ENCODE measurements at places on chromosomes 3 and 15.

- no peak for DNase-seq
Measured at GRCh38 chr15:68921926-68922325, 8.4 kb upstream of the SPESP1 start.

GRCh38 chr3:134610432-134611385 is 40.1 kb downstream of the KY start:
- no peak for DNase-seq

- DNase-seq, result no peak
Measured at GRCh38 chr3:58151637-58152036, 59.1 kb downstream of the DNASE1L3 start.

- no peak for DNase-seq
Measured at GRCh38 chr3:151501923-151502632, 41.2 kb upstream of the IGSF10 start.

- no peak for DNase-seq
Measured at GRCh38 chr15:39145854-39146625, 434.8 kb upstream of the THBS1 start.

DNA sequence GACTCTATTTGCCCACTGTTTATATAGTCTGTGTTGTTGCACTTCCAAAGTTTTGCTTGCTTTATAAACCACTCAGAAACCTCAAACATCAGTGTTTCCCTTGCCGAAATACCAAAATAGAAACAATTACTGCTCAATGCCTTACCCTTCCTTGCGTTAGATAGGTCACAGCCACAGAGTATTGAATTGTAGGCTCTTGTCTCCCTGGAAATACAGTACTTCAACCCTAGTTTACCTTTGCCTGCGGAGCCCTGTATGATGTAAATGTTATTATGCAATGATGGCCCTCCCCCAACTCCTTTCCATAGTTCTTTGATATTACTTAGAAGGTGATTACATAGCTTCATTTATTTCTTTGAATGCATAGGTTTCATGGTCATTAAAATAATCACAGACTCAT is 44.2 kb downstream of the SOX2 start:
- DNase-seq, result no peak

- peak; percentile 15 for DNase-seq
Measured at GRCh38 chr3:170321321-170322034, 36.0 kb upstream of the SKIL start.

GRCh38 chr3:99990179-99990578 is 124.1 kb downstream of the FILIP1L start:
- no peak for DNase-seq

GRCh38 chr3:193783166-193783896 is 190.3 kb downstream of the OPA1 start:
- no peak for DNase-seq

- no peak for DNase-seq
Measured at GRCh38 chr3:37338500-37338899, 164.1 kb upstream of the LRRFIP2 start.

GRCh38 chr3:11769704-11770476 is 76.8 kb downstream of the TAMM41 start:
- no peak for DNase-seq

- no peak for DNase-seq
Measured at GRCh38 chr3:46129588-46130272, 78.4 kb downstream of the CCR1 start.

DNA sequence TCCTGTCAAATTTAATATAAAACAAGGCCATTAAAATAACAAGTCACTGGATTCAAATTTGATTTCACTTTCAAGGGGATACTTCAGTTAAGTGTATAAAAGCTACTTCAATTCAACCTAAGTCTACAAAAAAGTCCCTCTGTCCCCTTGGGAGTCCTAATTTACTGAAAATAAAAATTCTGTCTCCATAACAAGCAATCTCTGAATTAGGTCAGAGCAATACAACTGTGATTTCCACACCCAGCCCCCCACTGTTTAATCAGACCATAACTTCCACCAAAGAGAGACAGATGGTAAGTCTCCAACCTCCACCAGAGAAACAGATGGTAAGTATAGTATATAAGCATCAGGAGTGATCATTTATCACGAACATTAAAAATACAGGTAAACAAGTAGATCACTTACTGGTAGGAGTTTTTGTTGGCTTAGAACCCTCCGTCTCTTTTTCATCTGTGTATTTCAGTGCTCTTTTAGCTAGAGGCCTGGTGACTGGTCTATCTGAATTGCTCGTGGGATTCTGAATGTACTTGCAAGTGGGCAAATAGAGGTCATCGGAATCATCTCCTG is 12.1 kb downstream of the SGO1 start:
- DNase-seq, result no peak

GRCh38 chr3:157532529-157533297 is 29.5 kb upstream of the VEPH1 start:
- DNase-seq, result peak; percentile 64

GRCh38 chr3:39346785-39347585 is 17.5 kb downstream of the CCR8 start:
- DNase-seq, result peak; percentile 35

DNA sequence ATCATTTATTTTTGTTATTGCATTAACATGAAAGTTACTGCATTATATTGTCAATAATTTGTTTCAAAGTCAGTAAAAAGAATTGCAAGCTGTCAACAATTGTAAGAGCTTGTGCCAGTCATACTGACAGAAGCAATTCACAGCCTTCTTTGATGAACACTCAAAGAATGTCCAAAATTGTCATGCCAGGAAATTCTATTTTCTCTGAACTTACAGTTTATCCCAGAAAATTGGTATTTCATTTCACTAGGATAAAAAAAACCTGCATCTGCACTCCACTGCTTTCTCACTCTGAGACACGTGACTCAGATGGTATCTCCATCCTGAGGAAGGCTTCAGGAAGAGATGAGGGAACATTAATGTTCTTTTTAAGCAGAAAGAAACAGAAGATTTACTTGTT is 332.6 kb upstream of the CCDC54 start:
- DNase-seq, result no peak

DNA sequence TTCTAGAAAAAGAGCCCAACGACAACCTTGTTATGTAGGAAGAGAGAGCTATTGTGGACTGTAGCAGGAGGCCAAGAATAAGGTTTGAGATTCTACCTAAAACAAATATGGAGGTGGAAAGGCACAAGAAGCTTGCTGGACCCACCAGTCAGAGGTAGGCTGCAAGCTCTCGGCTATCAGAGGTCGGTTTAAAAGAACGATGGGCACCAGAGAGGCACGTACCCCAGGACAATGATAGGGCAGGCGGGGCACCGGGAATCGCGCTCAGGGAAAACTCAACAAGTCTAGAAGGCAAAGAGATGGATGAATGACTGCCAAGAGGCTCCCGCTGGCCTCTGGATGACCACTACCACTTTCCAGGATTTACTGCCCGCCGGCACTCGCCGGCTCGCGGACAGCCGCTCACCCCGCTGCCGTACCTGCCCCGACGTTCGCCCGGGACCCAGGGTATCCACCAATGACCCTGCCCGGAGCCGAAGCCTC is 1.1 kb downstream of the HDGFL3 start:
- peak; percentile 31 for DNase-seq

- no peak for DNase-seq
Measured at GRCh38 chr3:29484633-29485032, 203.8 kb downstream of the RBMS3 start.

DNA sequence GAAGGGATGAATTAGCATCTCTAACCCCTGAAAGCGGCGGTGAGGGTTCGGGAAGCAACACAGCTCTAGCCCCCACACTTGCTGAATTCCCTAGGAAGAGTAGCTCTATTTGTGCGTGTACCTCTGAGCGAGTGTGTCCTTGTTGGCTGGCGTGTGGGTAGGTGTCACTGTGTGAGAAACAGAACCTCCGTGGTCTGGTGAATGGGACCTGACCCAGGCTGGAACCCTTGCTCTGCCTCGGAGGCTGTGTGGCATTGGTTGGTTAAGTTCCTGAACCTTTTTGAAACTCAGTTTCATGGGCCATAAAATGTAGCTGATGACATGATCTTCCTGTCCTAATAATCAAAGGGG is 414 bp upstream of the TMEM115 start:
- no peak for DNase-seq

DNA sequence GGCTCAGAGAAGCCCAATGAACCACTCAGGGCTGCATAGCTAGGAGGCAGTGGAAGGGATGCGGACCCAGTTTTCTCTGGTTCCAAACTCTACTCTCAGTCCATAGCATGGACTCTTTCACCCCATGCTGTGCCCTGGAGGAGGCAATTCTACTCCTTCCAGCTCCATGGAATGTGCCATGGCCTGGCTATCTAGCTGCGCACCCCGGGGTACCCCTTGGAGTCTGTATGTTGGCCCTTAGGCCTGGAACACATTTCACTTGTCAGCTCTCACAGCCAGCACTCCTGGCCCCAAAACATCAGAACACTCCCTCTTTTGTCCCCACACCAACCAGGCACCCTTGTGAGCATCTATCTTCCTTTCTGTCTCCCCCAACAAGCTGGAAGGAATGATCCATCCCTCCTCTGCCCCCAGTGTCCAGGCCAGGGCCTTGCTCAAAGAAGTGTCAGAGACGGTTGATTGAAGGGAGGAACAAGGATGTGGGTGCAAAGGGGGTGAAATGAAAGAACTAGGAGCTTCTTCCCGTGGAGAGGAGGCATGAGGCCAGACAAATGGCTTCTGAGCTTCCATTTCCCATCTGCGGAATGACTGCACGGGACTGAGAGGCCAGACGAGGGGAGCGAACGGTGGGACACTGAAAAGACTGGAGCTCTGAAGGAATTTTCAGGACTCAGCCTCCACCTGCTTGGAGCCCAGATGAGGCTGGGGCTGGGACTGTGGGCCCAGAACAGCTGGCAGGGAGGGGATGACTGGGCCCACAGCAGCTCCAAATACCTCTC is 2.8 kb downstream of the PRSS50 start:
- no peak for DNase-seq

- no peak for DNase-seq
Measured at GRCh38 chr15:40287968-40288367, 5.1 kb upstream of the ANKRD63 start.

DNA sequence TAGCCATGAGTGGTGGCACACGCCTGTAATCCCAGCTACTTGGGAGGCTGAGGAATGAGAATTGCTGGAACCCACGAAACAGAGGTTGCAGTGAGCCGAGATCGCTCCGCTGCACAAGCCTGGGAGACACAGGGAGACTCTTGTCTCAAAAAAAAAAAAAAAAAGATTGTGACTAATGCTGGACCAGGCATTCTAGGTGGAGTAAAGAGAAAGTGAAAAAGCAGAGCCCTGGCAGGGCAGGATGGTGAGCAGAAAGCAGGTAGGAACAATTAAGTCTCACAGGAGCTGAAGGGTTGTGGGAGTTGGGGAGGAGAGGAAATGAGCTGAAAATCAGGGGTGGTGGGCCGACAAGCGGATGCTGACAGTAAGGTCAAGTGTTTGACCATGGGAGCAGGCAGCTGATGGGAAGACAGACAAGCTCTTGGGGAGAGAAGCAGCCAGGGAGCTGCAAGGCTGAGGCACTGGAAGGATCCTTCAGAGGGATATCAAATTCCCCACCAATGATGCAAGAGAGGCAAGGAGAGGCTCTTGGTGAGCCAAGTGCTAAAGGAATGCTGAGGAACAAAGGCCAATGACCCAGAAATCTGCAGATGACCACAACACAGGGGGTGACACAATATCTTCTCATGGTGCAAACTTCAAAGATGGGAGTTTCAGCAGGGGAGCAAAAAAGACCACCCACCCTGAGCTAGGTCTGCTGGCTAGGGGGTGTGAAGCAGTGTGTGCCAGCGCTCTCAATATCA is 251.1 kb downstream of the ULK4 start:
- DNase-seq, result no peak

DNA sequence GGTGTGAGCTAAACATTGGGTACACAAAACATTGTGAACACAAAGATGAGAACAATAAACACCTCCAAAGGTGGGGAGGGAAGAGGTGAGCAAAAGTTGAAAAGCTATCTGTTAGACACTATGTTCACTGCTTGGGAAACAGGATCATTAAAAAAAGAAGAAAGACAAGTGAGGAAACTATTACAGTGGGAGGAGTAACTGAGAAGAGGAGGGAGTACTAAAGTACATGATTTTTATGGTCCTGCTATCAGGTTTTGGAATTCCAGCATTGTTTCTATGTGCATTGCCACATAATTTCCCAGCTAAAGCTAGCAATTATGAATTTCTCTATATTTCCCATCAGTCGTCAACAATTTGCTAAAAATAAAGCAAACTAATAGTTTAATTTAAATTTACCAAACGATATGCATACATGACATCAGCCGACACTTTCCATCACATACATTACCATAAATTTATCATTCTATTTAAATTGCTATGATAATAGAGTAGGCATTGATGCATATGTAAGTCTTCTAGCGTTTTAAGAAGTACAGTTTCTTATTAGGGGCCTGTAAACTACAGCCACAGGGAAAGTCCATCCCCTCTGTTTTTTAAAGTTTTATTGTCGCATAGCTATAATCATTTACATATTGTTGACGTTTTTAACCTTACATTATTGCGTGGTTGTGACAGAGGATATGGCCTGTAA is 221.8 kb downstream of the CHL1 start:
- DNase-seq, result no peak

DNA sequence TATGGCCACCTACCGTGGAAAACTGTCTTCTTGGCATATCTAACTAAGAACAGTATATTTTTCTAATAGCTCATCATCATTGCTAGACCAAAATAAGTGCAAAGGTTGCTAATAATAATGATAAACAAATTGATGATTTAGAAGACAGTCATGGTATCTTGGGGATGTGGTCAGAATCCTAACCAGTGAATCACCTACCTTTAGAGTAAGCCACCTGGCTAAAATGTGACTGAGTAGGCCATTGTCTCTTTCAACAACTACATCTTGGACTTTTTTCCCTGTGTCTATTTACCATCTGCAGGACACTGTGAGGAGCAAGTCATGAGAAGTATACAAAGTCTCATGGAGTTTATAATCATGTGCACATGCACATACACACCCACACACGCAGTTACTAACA is 273.5 kb upstream of the SEMA6D start:
- no peak for DNase-seq

- no peak for DNase-seq
Measured at GRCh38 chr3:195407531-195408409, 35.0 kb downstream of the ACAP2 start.

GRCh38 chr3:12237912-12238650 is 50.8 kb upstream of the PPARG start:
- no peak for DNase-seq

DNA sequence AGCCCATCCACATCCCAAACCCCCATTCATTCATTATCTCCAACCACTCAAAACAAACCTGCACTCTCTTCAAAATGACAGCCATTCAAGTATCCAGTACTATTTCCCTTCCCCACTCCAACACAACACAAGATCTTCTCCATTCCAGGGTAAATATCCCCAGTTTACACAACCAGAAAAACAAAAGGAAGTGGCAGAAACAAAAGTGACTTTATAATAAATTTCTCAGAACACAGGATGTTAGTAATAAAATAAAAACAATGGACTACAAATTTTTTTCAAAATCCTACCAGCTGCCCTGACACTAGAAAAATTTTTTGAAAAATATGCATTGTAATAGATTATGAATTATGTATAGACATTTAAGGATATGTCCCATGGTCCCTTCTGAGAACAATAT is 14.2 kb downstream of the CPA3 start:
- DNase-seq, result no peak
